Osteocyte (in vitro differentiated cells): ENCODE measurements at places on chromosomes 2 and 18. TPM values are rescaled to one million over a fixed set of nuclear protein-coding genes. Genes with fewer than 3 reads are reported as not detected.

GRCh38 chr18:80188643-80189530 is 58.4 kb downstream of the PARD6G start:
- H3K4me1 ChIP-seq = peaks cover 10% of the 10 kb centered on the region
- no peaks in the 10 kb centered on the region for H3K27me3 ChIP-seq
- H3K36me3 ChIP-seq = peaks cover 3% of the 10 kb centered on the region
- no peak for DNase-seq
- no peak overlapping the region for H3K27ac ChIP-seq

DNA sequence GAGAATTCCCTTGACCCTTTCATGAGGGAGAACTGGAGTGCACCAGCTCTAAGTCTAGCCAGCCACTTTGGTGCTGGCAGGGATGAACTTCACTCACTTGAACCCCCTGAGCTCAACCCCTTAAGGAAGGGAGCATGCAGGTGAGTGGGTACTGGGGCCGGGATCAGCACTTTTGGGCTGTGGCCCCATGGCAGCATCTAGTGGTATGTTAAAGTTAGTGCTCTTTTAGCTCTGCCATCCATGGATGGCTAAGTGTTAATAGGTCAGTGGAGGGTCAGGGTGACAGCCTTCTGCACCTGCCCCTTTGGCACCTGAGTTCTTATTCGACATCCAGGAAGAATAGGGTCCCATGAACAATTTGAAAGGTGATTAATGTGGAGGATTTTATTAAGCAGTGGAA is 689.0 kb upstream of the FSHR start:
- H3K27ac ChIP-seq = no peak overlapping the region
- no peaks in the 10 kb centered on the region for H3K4me1 ChIP-seq
- H3K27me3 ChIP-seq = no peaks in the 10 kb centered on the region

Gene PPP1R1C
- 1.5 and 1.6 TPM in 2 replicates for total RNA-seq

Gene DES
- not detected in 2 replicates for total RNA-seq
